ENCODE measurements at places on chromosomes 6 and 20. TPM values are rescaled to one million over a fixed set of nuclear protein-coding genes. Genes with fewer than 3 reads are reported as not detected.

The RBBP8NL gene
- not detected for total RNA-seq

The SIRPD gene
- total RNA-seq: not detected

The CLPSL1 gene
- not detected for total RNA-seq

The VPS16 gene
- 60.9 TPM for total RNA-seq

The C6orf120 gene
- total RNA-seq: 54.3 TPM

Measured in smooth muscle cell of trachea (primary cell).